ENCODE measurements at places on chromosomes 5 and 9. TPM values are rescaled to one million over a fixed set of nuclear protein-coding genes. Genes with fewer than 3 reads are reported as not detected.

- no peak for DNase-seq
Observed at GRCh38 chr5:139399501-139400121, 4.3 kb downstream of the SPATA24 start.

Gene TCOF1
- 44.3 TPM for total RNA-seq

Gene GPSM1
- total RNA-seq, result 28.2 TPM

Gene ADAMTS19
- total RNA-seq, result 0.72 TPM

Gene FOXB2
- total RNA-seq, result not detected

Gene SPATA31E1
- not detected for total RNA-seq

DNA sequence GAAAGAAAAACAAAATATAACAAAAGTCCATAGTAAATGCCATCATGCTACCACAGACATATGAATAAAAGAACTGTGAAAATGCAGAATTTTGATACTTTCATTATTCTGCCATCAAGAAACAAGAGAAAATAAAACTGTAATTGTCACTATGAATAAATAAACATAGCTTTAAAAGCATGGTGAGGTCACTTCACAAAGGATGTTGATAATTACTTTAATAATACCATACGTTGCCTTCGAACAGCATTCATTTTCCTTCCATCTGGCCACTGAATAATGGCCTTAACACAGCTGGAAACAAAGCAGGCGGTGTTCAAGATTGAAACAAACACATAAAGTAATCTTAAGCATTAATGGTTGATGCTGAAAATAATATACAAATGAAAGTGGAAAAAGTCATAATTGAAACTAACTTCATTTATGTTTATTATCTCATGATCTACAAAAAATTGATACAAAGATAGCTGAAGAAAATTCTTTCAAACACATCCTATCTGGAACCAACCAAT, 102.0 kb downstream of the AGTPBP1 start:
- DNase-seq, result no peak

DNA sequence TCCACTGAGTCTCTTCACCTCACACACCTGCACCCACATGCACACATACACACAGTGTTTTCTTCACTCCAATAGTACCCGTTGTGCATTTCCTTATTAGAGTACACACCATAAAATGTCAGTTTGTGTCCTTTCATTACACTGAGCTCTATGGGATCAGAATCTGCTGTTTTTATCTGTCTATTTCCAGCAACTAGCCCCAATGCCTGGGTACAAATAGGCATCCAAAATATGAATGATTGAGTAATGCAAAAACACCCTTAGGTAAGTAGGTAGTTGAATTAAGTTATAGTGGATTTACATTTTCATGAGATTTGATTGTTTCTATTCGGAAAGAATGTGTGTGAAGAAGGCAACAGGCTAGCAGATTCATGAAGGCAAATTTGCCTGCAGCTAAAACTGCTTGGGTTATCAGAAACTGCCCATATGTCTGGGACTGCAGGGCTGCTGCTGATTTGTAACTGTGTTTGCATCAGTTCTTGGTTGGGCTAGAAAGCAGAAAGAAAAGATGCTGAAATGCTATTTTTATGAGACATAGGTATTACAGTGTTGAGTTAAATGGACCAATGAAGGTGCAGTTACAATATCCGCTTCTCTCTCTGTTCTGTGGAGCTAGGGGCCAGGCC, 26.9 kb downstream of the PPP3R2 start:
- no peak for DNase-seq

GRCh38 chr9:2241461-2241835, 226.3 kb downstream of the SMARCA2 start:
- DNase-seq, result peak; percentile 48

- no peak for DNase-seq
Observed at GRCh38 chr9:137669261-137669672, 50.5 kb downstream of the EHMT1 start.

DNA sequence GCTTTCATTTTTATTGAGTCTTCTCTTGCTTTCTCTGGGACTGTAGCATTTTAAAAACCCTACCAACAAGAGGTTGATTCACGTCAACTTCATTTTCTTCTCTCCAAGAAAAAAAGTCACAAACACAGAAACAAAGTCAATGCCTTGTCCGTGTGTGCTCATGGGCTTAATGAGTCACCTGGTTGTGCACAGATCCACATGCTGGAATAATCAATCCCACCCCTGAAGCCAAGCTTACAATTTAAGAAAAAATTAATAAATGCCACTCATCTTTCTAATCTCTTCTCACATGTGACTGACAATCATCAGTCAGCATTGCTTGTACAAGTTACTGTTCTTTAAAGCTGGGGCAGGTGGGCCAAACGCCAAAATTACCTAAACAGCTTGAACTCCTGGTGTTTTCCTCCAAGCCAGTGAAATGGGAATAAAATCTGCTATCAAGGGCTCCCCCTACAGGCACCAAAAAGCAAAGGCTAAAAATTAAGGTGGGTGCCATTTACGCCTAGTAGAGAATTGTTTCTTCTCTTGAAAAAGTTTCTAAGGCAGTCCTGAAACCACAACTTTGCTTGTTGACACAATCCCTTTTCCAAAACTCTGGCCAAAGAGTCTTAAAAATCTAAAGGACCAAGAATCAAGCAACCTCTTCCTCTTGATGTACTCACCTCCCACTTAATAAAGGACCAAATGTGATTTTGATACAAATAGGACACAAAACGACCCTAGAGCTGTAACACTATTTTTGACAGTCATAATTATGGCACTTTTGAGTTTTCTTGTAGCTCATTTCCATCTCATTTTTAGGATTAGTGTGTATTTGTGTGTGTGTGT, 21.3 kb downstream of the TRMO start:
- DNase-seq, result no peak

DNA sequence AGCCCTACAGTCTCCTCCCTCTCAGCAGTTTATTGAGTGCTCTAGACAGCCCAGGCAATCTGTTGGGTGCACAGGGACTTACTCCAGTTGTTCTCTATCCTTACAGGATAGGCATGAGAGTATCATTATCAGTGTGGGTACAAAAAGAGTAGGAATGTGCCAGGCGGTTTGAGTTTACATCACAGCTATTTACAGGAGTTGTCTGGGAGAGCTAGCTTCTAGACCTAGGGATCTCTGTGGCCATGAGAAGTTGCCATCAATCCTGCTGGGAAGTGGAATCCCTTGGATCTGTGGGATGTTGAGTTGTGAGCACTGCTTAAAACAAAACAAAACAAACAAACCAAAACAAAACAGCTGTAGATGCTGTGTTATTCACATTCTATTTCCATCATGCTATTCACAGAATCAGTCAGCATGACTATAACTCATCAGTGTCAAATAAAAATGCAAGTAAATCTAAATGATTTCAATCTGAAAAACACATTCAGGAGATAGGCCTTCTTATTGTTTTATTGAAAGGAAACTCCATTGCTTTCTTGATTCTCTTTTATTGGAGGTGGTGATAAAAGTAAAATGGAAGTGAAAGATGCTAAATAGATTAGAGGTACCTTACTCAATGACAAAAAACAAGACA, 552.4 kb upstream of the ZNF608 start:
- no peak for DNase-seq

DNA sequence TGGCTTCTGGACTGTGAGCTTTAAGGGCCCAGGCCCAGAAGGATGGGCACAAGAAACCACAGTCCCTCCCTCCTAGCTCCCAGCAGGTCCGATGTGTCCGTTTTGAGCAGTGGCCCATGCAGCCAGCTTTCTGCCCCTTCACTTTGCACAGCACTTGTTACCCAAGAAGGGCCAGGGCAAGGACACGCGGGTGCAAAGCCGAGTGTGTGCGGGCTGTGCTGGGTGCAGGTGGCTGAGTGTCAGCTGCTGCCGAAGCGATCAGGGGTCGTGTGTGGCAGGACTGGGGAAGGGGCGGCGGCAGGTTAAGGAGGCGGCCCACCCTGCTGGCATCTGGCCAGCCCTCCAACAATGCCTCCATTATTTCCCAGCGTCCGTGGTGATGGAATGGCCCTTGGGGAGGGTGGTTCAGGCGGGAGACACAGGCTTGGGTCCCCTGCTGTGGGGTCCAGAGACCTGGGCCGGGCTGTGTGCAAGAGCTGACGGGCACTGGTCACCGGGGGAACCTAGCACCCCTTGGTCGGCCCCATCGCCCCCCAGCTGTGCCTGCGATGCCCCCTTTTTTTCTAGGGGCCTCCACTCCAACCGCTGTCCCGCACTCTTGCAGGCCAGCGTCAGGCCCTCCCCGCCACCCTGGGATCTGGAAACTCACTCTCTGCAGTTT, 653 bp downstream of the LHX3 start:
- DNase-seq, result no peak

- no peak for DNase-seq
Observed at GRCh38 chr9:91162784-91163443, 198.8 kb downstream of the AUH start.

GRCh38 chr5:131530706-131531331, 104.2 kb downstream of the RAPGEF6 start:
- DNase-seq, result no peak

GRCh38 chr9:98326459-98327248, 71.2 kb upstream of the TBC1D2 start:
- DNase-seq, result no peak

GRCh38 chr5:132265336-132266030, 8.0 kb downstream of the PDLIM4 start:
- peak; percentile 76 for DNase-seq

Gene ADAMTSL1
- total RNA-seq, result 2.8 TPM

Gene TLE1
- total RNA-seq, result 124 TPM

Gene PRR16
- 0.23 TPM for total RNA-seq

DNA sequence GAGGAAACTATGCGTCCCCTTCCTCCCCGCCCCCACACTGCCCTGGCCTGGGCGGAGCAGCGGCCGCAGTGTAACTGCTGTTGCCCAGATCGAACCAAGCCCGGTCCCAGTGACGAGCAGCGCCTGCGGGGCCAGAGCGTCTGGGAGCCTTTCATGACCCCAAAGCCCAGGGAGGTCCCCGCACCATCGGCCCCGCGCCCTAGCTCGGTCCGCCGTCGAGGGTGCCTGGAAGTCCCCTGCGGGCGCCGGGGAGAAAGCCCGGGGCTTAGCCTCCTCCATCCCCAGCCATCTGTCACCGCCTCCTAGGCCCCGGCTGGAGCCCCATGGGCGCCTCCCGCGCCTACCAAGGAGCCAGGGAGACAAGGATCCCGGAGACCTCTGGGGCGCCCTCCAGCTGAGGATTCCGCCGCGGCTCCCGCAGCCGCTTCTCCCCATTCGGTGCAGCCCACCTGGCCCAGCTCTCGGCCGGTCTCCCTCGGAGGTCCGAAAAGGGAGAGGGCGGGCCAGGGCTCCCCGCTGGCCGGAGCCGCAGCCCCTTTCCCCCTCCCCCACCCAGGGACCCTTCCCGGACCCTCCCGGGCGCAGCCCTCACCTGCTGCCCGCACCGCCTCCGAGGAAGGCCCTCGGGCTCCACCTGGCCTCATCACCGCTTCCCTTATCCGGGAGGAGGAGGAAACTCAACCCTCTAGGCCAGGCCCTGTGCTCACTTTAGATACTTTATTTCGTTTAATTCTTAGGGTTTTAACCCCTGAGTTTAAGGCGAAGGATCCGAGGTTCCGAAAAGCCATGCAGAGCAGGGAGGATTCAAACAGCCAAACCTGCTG, 45.6 kb downstream of the APTX start:
- DNase-seq, result no peak

- DNase-seq, result no peak
Observed at GRCh38 chr5:39352951-39353350, 11.3 kb downstream of the C9 start.

DNA sequence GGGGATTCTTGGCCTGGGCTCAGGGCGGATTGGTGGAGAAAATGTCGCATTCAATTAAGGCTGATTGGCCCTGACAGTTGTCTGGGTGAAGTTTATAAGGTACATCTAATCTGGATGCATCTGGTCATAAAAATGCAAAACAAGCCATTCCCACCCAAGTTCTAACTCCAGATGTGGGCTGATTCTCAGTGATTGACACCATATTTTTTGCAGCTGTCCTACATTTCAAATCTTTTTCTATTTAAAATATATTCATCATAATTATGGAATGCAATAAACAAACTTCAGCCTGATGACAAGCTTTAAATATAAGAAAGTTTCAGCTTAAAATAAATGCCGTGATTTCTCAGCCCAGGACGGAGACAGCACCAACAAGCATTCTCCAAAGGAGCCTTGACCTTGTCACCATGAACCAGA, 146.4 kb upstream of the SMIM23 start:
- DNase-seq, result no peak

DNA sequence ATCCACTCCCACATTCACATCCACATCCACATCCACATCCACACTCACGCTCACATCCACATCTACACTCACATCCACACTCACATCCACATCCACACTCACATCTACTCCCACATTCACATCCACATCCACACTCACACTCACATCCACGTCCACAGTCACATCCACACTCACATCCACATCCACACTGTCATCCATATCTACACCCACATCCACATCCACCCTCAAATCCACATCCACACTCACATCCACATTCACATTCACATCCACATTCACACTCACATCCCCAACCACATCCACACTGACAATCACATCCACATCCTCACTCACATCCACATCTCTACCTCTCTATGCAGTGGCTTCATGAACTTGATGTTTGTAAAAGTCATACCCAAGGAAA, 190.5 kb downstream of the IRX1 start:
- DNase-seq, result no peak

- DNase-seq, result no peak
Observed at GRCh38 chr9:38338342-38339018, 54.0 kb upstream of the ALDH1B1 start.

Gene CDKN2B
- 25.9 TPM for total RNA-seq

DNA sequence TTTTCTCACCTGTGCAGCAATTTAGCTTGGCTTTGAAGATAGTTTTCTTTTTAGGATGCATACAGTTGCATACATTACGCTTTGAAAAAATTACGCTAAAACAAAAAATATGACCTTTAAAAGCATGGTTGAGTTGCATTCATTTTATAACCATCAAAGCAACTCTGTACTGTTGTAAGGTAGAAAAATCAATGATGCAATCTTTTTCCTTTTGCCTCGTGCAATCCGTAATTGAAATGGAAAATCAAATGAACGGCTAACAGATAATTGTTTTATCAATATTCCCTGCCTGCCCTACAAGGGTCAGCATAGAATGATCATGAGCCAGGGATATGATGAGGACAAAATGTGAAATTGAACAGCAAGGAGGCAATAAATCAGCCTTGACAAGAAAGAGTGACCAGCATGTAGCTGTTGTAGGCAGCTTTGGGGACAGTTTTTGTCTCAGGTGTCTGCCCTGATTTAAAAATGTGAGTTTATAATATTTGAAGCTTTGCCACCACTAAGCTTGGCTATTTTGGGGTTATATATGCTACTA, 98.2 kb downstream of the PBX3 start:
- DNase-seq, result no peak
